ENCODE measurements at places on chromosomes 1 and 21. TPM values are rescaled to one million over a fixed set of nuclear protein-coding genes. Genes with fewer than 3 reads are reported as not detected.

The RASSF5 gene
- 0.50 TPM for total RNA-seq

The ELAPOR1 gene
- 1.1 TPM for total RNA-seq

The FAM76A gene
- total RNA-seq = 10.6 TPM

The OLFML3 gene
- 171 TPM for total RNA-seq

- DNase-seq = no peak
Observed at GRCh38 chr1:205073511-205073910, 10.7 kb downstream of the TMEM81 start.

GRCh38 chr1:27290581-27290980 is 31.4 kb upstream of the TMEM222 start:
- no peak for DNase-seq

DNA sequence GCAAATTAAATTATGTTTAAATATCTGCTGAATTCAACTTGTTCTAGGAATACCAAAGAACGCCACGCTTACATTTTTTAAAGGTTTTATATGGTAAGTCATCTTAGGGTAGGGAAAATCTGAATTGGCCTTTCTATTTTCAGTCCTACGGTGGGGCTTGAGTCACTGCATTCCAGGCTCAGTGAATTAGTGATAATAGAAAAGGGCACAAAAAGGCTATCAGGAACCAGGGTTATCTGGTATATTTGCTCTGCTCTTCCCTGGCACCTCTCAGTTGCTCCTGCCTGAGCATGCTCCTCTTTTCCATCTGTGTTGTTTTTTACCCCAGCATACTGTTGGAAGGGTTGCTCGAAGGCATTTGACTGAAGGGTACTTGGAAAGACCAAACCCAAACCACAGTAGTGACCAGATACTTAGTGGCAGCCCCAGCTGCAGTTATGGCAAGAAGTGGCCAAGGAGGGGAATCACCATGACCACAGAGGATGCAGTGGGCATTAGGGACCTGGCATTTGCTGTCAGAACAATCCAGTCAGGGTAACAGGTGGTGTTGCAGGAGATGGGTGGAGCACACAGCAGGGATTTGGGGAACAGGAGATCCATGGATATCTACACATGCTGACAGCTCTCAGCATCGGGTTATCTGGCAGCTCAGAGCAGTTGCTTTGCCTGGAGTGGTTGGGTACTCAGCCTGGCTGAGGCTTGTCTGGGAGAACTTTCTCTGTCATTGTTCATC is 2.3 kb downstream of the OVAAL start:
- no peak for DNase-seq

DNA sequence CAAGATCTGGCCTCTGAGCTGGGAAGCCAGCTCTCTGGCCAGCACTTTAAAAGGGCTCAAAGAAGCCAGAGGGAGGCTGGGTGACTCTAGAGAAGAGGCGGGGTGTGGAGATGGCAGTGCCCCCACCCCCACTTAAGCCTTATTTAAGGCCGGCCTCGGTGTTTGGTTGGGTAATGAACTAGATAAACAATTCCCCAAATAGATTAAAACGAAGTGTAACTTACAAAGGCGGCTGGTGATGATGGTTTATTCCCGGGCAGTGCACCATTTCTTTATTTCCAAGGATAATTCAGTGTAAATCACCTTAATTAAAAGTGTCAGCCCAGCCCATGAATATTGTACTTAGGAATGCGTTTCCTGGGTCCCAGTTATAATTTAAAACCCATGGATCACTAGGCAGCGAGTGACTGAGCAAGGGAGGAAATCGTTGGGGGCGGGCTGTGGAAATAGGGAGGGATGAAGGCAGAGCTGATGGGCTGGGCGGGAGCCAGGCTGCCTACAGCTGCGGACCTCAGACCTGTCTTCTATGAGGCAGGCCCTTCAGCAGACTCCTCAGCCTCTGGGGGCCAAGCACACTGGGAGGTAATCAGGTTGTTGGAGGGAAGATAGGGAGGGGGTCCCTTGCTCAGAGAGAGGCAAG is 54.9 kb downstream of the TMEM53 start:
- DNase-seq = no peak

DNA sequence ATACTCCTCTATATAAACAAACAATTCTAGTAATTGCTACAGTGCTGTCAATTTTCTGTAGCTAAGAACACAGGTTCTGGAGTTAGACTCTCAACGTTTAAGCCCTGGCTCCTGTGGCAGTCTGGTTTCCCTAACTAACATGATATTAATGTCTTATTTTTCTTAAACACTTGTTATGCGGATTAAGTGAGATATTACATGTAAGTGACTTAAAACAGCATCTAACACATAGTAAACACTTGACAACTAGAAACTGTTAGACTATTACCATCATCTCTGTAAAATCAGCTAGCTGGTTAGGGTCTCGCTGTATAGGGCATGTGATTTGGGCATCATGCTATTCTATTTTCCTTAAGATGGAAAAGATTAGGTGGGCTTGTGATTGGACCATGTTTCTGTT is 2.3 kb downstream of the VANGL1 start:
- DNase-seq = no peak

DNA sequence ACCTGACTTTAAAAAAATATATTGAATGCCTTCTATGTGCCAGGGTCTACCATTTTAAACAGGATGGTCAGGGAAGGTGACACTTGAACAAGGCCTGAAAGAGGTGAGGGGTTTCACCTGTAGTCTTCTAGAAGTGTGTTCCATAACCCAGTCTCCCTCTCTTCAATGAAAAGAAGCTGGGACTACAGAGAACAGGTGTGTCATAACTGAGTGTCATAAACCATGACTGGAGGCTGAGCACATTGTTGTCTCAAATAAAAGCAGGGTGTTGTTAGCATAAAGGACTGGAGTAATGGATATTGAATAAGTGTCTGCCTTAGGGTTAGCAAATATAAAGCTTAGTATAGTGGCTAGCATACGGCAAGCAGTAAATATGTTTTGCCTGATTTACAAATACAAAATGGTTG is 65.4 kb downstream of the SYDE2 start:
- DNase-seq = no peak
